ENCODE measurements at places on chromosomes 4 and X. TPM values are rescaled to one million over a fixed set of nuclear protein-coding genes. Genes with fewer than 3 reads are reported as not detected.

DNA sequence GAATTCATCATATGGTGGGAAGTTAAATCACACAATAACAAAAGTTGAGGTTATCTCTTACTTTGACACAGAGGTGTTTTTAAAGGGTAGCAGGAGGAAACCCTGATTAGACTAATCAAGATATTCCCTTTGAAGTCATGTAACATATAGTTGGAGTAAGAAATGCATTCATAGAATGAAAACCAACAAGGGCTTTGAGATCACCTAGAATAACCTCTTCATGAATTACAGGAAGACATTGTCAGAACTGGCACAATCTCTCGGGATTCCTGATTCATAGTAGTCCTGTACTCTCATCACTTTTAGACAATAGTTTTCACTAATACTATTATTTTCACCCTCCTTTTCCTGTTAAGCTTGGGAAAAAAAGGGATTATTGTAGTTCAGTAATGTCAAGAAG is 170.2 kb downstream of the PPP3CA start:
- no peak for DNase-seq

DNA sequence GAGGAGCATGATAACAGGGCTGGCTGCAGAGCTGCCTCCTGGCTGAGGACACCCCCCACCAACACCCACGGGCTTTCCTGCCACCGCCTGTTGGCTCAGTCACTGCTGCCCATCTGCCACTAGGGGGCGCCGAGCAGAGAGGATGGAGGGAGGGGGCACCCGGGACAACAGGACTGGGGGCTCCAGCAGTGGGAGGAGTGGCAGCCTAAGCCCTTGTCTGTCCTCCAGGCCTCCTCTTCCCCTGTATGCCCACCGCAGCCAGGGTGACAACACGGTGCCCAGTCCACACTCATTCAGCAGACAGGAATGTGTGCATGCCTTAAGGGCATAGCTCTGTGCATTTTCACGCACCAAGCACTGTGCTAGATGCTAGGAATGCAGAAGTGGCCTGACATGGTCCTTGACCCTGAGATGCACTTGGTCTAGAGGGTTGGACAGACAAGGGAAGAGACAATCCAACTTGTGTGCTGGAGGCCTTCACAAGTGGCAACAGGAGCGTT is 149.9 kb downstream of the AMMECR1 start:
- no peak for DNase-seq

DNA sequence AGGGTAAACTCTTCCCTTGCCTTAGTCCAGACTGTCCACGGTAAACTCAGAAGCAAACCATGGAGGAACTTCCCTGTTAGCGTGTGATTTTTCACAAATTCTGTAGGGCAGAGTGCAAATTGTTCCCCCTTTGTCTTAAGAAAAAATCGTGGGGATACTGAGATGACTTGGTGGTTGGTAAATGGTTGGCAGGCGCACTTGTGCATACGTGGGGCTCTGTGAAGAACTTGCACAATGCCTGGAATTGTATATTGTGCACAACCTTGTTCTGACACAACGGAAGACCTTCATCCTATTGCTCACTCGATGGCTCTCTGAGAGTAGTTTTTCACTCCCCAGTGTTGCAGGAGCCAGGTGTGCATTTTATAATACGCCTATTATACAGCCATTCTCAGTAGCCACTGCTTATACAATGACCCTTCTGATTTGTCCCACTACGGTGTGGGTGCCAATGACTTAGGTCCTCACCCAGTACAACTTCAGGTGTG is 150.0 kb downstream of the SPRY1 start:
- no peak for DNase-seq

CXCL3 gene
- total RNA-seq, result 1.8 TPM

MAGEA2 gene
- total RNA-seq, result not detected

Data from myocyte (in vitro differentiated cells).